ENCODE measurements at places on chromosomes 5 and 9.

GRCh38 chr9:2027543-2028160, 12.5 kb downstream of the SMARCA2 start:
- DNase-seq, result no peak

DNA sequence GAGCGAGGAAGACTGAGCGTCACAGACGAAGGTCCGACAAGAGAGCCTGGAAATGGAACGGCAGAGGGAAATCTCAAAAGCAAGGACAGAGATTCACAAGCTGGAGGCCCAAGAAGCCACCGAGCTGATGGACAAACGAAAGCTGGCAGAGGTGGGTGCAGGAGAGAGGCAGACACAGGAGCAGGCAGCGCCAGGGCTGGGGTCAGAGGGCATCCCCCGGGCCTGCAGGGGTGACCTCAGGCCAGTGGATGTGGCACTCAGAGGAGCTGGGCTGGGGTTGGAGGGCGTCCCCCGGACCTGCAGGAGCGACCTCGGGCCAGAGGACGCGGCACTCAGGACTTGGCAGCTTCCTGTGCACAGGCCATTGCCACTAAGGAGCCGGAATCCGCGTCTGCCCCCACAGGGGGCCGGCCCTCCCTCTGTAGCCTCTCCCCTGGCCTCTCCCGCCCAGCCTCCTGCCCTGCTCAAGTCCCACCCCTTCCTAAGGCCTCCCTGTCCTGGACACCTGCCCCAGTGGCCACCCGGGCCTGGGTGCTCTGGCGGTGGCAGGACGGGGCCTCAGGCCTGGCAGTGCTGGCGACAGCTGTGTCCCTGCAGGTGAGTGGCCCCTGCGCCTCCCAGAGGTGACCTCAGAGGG, 40.4 kb downstream of the EXD3 start:
- no peak for DNase-seq

GRCh38 chr9:83633676-83634075, 10.7 kb downstream of the IDNK start:
- no peak for DNase-seq

DNA sequence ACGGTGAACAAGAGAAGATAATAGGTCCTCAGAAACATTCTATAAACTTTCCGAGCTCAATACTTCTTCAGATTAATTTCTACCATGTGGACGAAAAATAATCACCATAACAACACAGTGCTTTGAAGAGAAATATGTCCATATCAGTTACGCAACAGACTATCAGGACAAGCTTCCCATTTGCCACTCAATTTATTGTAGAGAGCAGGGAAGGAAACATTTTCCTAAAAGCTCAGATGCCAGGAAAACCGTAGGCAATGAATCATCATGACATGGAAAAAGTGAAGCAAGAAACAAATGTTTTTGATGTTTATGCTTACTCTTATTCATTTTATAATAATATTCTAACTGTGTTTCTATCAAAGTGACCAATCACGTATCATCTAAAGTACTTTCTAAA, 87.6 kb downstream of the S1PR3 start:
- no peak for DNase-seq

DNA sequence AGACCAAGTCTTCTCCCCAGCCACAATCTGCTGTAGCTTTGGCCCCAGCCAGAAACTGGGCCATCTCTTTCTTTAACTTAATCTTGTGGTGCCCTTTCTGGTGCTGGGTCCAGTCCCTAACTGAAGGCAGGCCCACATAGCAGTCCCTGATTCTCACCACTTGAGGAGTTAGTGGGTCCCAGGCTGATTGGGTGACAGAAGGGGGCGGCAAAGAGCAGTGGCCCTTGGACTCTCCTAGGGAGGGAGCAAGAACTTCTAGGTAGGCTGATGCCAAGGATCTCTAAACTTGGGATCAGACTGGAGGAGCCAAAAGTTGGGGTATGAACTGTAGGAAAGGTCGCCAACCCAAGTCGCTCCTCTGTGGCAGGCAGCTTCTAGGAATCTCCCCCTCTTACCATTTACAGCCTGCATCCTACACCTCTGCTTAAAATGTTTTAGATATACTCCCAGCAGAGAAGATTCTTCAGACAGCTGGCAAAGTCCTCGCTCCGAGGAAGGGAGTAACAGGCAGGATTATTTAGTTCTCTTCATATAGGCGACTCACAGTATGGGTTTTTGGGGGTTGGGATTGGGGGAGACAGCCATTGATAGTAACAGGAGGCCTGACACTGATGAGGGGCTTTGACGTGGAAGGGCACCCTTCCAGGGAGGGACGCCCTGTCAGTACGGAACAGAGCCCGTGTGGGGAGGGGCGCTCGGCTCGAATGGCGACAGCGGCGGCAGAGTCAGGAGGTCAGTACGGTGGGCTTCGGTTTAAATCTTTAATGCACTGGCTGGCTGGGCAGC, 2.0 kb upstream of the CCL27 start:
- no peak for DNase-seq

DNA sequence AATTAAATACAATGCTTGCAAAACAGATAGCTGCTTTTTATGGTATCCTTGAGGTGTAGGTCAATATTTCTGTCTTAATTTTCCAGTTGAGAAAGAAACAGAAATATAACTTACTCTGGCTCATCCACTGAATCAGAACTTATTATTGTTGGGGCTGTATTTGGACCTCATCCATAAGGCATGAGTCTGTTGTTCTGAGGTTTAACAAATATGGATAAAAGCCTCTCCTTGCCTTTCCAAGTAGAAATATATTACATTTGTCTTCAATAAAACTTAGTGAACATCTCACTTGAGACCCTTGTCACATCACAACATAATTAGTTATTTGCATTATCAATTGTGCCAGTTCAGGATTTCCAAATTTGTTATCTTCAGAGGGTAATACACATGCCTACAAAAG, 525.8 kb downstream of the AGTPBP1 start:
- no peak for DNase-seq

DNA sequence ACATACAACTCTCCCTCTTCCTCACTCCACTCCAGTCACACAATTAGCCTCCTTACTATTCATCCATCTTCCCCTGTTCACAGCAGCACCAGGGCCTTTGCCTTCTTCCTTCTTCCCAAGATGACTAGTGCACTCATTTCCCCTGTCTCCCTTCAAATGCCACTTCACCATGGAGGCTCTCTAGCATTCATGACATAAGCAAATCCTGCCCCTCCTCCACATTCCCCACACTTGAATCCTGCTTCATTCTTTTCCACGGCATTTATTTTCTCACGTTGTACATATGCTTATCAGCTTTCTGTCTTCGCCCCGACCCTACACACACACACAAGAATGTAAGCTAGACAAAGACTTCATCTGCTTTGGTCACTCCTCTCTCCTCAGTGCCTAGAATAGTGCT, 133.3 kb downstream of the CDK5RAP2 start:
- DNase-seq, result no peak

DNA sequence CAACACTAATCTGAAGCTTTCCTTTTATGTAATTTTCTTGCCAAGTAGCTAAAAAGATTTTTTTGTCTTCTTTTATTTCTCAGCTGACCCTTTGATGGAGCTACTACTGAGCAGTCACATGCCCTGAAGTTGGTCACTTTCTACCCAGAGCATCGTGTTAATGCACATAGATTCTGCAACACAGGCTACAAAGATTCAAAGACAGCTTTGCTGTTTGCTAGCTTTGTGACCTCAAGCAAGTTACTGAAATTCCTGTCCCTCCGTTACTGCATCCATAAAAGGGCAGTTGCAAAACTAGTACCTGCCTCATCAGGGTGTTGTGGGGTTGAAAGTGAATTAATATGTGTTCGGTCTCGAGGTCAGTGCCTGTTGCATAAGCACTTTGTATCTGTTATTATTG, 179.9 kb downstream of the GAS1 start:
- no peak for DNase-seq

- DNase-seq, result no peak
These were observed 75.4 kb downstream of the NREP start for GRCh38 chr5:111681414-111682120.

- no peak for DNase-seq
These were observed 379.5 kb upstream of the GRAMD2B start for GRCh38 chr5:126043688-126044087.

DNA sequence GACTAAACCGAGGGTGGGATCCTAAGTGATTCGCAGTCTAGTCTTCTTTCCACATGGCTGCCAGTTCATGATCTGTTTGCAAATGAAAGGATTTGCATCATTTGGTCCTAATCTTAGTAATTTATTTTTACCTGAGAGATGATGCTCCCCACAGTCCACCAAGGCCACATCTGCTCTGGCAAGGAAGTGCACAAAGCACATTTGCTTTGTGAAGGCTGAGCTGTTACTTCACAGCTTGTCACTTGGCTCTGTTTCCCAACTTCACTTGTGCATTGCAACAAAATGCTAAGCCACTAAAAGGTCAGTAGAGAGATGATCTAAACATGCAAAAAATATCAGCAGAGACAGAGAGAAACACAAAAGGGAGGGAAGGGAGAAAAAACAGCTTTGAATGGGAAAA, 128.5 kb upstream of the VLDLR start:
- DNase-seq, result no peak

- no peak for DNase-seq
These were observed 53.5 kb upstream of the MCCC2 start for GRCh38 chr5:71533615-71534014.

DNA sequence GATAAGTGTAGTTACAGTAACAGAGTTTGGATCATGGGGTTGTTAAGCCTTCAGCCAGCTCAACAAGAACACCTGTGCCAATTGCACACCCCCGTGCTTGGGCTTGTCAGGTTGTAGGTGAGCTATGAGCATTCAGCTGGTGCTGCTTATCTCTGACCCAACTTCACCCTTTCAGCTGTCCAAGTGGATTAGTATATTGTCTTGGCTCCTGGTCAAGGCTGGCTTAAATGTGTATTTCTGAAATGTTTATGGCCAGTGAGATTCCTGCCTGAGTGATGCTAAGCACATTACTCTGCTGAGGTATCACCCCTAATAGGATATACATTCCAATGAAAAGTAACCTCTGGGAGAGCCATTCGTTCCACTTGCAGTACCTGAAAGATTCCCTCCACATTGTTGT, 44.2 kb upstream of the LMNB1 start:
- DNase-seq, result no peak

DNA sequence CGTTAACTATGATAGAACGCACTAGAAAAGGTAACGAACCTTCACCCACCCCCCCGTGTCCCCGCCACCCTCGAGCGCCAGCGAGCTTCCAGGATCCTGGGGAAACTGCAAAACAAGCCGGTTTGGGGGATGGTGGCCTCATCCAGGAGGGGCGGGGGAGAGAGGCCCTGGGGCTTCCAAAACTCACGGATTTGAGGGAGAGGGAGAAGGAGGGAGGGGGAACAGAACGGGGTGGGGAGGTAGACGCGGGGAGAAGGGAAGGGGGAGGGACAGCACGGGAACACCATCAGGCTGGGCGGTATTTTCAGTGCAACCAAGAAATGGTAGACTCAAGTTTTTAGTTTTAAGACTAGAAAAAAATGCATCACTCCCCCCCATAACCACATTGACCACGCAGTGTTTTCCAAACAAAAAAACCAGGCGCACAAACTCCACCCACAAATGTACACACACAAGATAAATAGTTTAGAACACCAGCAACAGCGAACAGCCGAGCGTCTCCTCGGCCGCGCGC, 1.4 kb downstream of the NRARP start:
- DNase-seq, result no peak

DNA sequence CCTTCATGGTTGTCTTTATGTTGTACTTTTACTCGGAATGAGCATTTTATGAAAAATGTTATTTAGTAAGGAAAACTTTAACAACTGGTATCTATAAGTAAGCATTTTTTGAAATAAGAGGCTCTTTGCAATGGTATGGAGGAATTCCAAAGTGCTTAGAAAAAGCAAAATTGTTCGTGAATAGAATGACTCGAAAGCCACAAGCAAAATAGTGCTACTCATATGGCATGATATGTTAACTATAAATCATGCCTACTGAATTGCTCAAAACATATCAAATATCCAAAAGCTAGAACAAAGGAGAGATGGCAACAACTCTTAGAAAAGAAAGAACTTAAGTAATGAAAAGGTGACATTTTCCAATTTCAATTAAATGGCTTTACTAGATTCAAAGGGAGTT, 216.3 kb downstream of the KIAA0825 start:
- no peak for DNase-seq

DNA sequence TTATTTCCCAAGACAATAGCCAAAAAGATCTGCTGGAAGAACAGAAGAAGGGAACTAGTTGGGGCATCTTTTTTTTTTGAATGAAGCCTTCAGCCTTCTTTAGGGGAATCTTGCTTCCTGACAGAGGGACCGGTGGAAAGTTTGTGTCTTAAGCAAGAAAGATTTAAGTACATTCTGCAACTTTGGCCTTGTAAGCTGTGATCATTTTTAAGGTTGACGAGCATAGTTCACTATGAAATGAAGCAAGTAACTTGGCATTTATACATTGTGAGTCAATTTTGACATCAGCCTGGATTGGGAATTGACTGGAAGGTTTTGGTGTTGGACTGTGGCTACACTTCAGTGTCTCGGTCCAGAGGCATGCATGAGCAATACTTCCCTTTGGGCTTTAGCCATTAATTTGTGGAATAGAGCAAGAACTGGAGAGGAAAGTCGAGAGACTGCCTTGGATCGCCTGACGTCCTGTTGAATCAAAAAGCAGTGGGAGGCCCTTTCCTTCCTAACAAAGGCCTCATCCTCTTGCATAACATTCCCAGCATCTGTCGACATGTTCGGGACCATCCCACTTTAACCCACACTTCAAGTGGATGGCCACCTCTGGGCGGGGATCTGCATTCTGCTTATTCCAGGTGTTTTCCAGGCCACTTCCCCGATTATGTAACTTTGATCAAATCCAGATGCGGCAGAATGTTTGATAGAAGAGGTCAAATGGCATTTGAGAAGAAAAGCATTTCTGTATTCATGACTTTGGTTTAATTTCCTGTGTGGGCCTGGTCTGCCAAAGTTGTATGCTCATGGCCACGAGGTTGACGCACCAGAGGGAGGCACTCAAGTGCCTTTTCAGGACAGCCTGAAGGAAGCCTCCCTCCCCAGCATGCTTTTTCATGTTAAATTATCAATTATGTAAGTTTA, 12.5 kb downstream of the ABL1 start:
- DNase-seq, result no peak

- no peak for DNase-seq
These were observed 69.1 kb upstream of the NR4A3 start for GRCh38 chr9:99752417-99753109.

GRCh38 chr5:179380211-179381035, 35.2 kb upstream of the ADAMTS2 start:
- DNase-seq, result no peak

GRCh38 chr5:56480078-56480704, 247.1 kb upstream of the ANKRD55 start:
- DNase-seq, result no peak

DNA sequence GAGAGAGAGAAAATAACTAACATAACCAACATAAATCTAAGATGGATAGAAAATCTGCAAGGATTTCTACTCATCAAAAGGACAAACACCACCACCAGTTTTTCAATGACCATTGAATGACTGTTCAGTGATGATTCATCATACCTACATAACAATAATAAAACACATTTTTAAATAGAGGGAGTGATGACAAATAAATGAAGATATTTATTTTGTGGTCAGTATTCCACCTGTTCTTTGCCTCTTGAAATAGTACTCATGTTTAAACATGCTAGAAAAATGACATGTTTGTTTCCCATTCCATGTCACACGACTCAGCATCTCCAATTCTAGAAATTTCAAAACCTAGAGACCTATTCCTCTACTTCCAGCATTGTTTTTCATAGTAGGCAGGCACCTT, 34.6 kb upstream of the ADAMTS16 start:
- no peak for DNase-seq

Data from GF-D8 (cell line).